ENCODE measurements at places on chromosomes 6 and 20. TPM values are rescaled to one million over a fixed set of nuclear protein-coding genes. Genes with fewer than 3 reads are reported as not detected.

DNA sequence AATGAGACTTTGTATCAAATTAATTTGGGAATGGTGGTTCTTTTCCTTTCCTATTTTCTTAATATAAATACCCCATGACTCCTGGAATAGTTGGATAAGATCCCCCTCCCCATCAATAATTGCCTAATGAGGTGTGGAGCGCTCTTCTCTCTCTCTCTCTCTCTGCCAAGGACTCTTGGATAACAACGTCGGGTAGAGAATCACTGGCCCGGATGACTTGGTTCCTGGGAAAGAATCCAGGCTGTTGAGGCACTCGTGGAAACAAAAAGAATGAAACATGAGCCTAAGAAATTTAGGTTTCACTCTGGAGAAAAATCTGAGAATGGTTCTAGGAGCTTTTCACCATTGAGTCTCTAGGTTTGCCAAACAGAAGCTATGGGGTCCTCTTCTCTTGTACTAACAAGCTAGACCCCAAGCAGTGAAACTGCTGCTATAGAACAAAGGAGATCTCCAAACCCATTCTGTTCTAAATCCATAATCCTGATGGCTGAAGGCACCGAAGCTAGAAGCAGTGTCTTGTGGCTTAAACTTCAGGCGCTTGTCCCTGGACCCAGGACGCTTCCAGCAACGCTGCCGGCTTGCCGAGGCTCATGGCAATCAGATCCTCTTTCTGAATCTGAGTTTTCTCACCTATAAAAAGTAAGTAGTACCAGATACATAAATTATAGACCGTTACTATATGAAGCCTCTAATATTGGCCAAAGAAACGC is 241.6 kb upstream of the BTBD3 start:
- no peak for DNase-seq

DNA sequence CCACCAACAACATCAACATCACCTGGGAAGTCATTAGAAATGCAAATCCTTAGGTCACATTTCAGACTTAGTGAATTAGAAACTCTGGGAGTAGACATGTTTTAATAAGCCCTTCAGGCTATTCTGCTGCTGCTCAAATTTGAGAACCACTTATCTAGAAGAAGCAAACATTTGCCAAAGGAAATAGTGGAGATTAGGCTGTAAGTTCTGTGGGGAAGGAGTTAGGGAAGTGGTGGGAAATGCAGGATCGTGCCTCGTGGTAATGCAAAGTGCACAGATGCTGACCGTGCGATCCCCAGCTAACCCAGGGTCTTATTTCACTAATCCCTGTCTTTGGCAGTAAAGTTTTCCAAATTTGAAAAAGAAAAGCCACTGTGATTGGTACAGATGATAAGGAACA is 328.5 kb downstream of the EPM2A start:
- DNase-seq: no peak

BPI gene
- not detected for total RNA-seq

DNA sequence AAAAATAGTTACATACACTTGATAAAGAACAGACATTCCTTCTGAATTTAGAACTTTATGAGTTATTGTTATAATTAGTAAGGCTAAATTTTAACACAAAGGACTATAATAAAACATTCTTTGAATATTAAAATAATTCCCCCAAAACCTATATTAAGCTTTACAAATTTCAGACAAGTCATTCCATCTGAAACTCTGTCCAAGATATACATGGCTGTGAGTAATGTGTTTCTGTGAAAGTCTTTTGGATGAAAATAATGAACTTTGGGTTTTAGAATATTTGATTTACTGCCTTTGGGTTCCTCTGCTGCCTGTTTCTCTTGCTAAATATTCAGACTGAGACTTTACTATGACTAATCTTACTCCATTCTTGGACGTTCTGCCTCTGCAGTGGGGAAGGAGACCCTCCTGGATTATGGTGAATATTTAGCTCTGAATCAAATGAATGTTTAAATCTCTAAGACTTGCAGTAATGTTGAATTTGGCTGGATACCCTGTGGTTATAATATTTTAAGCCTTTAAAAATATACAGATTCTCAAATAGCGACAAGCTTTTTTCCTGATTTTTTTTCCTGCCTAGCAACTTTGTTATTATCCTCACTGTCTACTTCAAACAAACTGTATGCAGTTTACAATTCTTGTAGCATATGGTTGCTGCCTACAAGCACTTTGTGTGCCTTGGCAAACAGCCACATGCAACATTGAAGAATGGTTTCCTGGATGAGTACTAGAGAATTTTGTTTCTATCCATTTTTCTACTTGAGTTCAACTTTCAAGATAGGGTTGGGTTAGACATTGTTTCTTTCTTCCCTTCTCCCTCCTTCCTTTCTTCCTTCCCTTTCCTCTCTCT is 51.4 kb downstream of the TXLNB start:
- no peak for DNase-seq

DNA sequence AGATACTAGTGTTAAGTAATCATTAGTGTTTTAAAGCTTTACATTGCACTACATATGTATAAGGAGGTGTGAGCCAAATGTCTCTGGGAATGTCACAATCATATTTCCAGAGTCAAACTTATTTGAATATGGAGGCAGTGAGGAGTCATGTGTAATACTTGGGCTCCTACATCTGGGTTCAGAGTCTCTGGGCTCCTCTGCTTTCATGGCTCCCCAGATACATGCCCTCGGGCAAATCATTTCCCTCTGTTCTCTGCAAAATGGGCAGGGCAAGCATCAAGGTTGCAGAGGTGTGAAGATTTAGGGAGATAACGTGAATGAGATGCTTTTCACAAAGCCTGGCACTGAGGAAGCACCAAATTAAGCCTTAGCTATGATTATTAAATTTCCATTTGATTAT is 138.3 kb upstream of the SGK1 start:
- no peak for DNase-seq

EPHA7 gene
- total RNA-seq: not detected

DNA sequence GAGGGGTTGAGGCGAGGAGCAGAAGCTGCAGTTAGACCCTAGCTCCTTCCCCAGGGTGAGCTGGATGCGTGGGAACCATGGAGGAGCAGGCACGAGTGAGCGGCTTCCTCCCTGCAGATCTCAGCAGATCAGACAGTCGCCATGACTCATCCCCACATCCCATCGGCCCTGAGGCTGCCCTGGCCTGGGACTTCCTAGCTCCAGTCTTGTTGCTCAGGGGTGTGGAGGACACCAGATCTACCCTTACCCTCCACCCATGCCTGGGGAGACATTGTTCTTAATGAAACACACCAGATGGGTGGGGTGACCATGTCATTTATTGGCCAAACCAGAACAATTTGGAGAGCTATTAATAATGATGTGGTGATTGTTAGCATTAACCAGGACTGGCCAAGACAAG is 36.3 kb upstream of the TGM2 start:
- DNase-seq: no peak

DNA sequence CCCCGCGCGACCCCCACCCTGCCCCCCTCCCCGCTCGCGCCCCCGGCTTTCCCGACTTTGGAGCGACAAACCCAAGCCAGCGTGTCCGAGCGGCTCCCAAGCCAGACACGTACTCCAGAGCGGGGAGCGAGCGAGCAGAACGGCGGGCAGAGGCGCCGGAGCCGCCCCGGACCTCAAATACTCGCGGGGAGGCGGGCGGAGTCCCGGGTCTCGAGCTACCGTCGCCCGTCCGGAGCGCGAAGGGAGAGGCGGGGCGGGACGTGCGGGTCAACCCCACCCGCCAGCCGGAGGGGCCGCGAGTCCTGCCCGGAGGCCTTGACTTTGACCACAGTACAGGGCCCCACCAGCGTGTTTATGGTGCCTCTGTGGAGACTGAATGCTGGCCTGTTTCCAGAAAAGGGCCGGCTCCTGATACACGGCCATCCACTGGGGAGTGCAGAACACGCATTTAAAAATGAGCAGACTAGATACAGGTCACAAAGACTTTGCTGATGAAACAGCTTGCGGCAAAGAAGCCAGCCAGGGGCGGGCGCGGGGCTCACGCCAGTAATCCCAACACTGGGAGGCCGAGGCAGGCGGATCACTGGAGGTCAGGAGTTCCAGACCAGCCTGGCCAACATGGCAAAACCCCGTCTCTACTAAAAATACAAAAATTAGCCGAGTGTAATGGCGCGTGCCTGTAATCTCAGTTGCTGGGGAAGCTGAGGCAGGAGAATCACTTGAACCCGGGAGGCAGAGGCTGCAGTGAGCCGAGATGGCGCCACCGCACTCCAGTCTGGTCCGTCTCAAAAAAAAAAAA is at the start of gene SERPINB6:
SERPINB6 (minus strand) TSS at position 148 of the 799 bp plus-strand sequence. CDS start 12,235 bp downstream, outside the sequence.
- peak; percentile 65 for DNase-seq

OR2H1 gene
- total RNA-seq: not detected

- no peak for DNase-seq
Measured at GRCh38 chr20:13338999-13339411, 117.9 kb downstream of the ISM1 start.

DNA sequence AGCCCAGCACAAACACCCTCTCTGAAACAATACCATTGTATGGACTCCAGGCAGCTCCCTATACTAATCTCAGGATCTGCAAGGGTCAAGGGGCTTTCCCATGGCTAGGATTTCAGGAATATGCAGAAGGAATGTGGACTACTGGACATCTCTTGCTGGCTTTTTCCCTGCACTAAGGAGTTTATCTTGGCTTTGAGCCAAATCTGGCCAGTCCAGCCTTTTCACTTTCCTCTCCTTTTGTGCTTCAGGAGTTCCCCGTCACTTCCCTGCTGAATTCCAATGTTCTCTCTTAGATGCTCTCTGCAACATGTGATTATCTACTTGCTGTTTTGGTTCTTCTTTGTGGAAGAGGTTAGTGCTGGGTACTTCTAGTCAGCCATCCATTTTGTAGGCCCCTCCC is 568.2 kb downstream of the HDGFL1 start:
- no peak for DNase-seq

GRCh38 chr6:52245425-52245824 is 1.1 kb upstream of the IL17F start:
- no peak for DNase-seq

C20orf173 gene
- not detected for total RNA-seq

GRCh38 chr20:1274485-1275311 is 8.6 kb downstream of the SNPH start:
- DNase-seq: no peak

GRCh38 chr20:15071085-15071808 is 733.8 kb upstream of the FLRT3 start:
- no peak for DNase-seq

- DNase-seq: no peak
Measured at GRCh38 chr6:11214084-11214833, 18.2 kb downstream of the NEDD9 start.

DNA sequence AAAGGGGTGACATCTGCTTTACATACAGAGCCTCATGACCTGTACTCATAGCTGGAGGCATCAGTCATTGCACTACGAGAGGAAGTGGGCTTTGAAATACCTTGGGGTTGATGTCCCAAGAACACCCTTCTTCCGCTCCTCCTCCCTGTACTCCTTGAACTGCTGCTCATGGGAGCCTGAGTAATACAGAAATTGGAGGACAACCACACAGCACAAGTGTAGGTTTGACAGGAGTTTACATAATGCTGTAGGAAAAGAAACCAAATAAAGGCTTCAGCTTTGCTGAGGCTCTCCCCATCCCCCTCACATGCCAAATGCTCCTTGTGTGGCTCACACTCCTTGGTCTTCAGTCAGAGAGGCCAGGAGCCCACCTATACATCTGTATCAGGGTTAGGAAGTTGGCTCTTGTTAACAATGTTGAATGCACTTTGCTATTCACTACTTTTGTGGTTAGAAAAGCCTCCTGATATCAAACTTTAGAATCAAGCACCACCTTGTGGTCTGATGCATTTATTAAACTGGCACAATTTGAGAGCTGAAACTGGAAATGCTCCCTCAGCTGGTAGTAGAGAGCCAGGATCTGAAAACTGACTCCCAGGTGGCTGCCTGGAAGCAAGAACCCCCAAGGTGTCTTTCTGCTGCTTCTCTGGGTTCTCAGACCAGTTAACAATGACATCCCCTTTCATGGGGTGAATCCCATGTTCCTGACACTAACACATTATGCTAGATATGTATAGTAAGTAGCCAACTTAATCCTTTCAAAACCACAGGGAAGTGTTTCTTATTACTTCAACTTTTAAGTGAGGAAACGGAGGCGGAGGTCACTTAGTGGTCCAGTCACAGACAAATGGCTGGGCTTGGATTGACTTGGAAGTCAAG is 56.2 kb upstream of the EDN1 start:
- DNase-seq: peak; percentile 75

- DNase-seq: peak; percentile 18
Measured at GRCh38 chr20:59938696-59939051, 1.4 kb downstream of the PPP1R3D start.

NKAIN4 gene
- not detected for total RNA-seq

HCRTR2 gene
- not detected for total RNA-seq

ZKSCAN3 gene
- 11.0 TPM for total RNA-seq

MTFR2 gene
- 4.0 TPM for total RNA-seq

GRCh38 chr6:139654888-139655782 is 280.7 kb upstream of the CITED2 start:
- no peak for DNase-seq

GRCh38 chr6:87600576-87600975 is 10.6 kb downstream of the ORC3 start:
- no peak for DNase-seq

DNA sequence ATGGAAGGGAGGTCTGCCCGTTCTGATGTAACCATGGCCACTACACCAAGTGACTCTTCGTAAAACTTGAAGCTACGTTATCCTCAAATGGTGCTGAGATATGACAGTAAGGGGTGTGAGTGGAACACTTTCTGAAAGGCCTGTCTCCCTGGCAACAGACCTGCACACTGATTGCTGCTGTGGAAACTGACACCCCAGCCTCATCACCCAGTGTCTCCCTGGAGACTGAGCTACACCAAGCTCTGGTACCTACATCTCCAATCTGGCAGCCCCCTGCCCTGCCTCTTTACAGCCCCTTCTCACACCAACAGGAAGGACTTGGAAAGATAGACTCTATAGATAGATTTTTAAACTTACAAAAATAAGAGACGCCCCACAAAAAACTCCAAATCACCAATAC is 13.2 kb downstream of the PI16 start:
- DNase-seq: no peak

KCNQ5 gene
- 10.4 TPM for total RNA-seq

GRCh38 chr6:93139408-93140081 is 279.8 kb downstream of the EPHA7 start:
- DNase-seq: no peak

- no peak for DNase-seq
Measured at GRCh38 chr6:56357616-56358373, 110.4 kb upstream of the COL21A1 start.

DNA sequence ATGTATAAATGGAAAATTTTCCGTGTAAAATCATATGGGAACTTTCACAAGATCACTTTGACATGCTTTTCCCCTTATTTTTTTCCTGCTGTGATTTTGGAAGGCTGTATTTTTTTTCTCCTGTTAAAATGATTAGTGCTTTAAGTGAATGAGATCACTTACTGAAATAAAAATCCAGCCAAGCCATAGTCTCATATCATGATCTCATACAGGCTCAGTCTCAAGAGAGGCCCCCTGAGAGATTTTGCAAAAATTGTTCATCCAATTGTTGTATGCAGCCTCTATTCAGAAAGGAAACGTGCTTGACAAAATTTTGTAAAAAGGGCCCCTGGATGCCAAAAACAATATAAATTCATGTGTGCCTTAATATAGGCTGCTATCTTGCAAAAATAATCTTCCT is 528.2 kb downstream of the HDGFL1 start:
- no peak for DNase-seq

ADGRB3 gene
- total RNA-seq: not detected

RCAN2 gene
- total RNA-seq: not detected

- DNase-seq: peak; percentile 89
Measured at GRCh38 chr6:31493875-31494694, 3.9 kb upstream of the MICB start.
